NCI-H2227 treated with DMSO at 0.1 percent for 48 hours (cell line): ENCODE measurements at places on chromosomes 4 and X.

GRCh38 chrX:39983715-39984114 lies 114.0 kb downstream of the BCOR start:
- no peak for DNase-seq

DNA sequence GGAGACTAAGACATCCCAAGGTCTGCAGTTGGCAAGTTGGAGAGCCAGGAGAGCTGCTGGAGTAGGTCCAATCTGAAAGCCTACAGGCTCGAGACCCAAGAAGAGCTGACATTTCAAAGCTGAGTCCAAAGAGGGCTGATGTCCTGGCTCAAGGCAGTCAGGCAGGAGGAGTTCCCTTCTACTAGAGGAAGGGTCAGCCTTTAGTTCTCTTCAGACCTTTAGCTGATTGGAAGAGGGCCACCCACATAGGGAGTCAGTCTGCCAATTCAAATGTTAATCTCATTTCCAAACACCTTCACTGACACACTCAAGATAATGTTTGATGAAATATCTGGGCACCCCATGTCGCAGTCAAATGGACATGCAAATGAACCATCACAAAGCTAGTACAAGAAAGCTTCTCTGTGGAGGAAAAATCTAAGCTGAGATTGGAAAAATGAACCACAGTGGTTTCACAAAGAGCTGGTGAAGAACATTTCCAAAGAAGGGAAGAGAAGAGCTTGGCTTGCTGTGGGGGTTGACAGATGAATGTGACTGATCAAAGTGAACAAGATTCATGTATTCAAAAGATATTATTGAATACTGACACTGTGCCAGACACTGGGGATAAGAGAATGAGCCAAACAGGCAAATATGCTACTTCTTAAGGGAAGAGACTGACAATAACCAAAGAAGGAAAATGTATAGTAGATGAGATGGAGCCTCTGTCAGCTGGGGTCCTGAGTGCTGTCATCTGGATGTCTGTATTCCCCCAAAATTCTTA lies 61.2 kb downstream of the STK32B start:
- no peak for DNase-seq

GRCh38 chrX:111850975-111851374 lies 25.0 kb upstream of the TRPC5OS start:
- no peak for DNase-seq

DNA sequence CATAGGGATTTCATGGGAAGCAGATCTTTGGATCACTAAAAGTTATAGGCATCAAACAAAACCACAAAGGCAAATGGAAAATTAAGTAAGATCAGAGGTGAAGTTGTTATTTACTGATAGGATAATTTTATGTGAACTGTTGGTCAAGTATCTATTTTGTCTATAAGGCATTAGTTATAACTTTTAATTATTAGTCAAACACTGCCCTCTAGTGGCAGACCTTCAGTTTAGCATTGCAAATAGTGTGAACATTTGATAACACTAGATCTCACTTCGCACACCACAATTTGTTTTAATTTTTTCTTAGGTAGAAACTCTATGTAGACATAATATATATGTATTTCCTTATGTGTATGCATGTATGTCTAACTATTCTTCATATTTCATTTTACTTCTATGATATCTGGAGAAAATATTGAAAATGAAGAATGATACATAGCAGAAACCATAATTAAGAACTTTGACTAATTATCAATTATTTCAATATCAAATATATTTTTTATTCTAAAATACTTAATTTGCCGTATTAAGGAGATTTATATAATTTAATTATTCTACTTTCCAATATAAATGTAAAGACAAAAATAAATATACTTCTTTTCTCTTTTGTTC lies 214.5 kb upstream of the TACR3 start:
- peak; percentile 13 for DNase-seq

DNA sequence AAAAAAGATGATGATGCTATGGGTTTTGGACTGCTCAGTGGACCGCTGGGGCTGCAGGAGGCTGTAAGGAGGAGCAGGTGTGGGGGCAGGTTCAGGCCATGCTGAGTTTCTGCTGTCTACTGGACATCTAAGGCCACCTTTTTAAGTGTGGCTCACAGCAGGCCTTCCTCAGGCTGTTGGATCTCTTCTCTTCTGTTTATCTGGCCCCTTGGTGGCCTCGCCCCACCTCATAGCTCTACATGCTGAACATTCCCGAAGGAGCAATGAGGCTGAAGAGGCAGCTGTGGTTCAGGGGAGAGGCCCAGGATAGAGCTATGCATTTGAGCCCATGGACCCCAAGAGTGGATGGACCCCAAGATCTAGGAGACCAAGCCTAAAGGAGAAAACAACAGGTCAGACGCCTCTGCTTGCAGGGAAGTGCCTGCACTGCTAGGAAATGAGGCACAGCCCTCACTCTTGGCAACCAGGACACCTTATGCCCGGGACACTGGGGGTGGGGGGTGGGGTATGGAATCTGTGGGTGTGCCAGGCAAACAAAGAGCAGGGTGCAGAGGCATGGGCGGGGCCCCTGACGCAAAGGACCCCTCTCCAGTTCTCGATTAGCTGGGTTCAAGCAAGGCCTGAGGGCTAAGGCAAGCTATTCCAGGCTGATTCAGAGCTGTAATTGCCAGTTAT lies 168.9 kb downstream of the BCOR start:
- DNase-seq = no peak

- no peak for DNase-seq
Measured at GRCh38 chr4:106312377-106312776, 3.6 kb downstream of the TBCK start.

GRCh38 chr4:181835348-181835747 lies 407.9 kb upstream of the TENM3 start:
- no peak for DNase-seq

DNA sequence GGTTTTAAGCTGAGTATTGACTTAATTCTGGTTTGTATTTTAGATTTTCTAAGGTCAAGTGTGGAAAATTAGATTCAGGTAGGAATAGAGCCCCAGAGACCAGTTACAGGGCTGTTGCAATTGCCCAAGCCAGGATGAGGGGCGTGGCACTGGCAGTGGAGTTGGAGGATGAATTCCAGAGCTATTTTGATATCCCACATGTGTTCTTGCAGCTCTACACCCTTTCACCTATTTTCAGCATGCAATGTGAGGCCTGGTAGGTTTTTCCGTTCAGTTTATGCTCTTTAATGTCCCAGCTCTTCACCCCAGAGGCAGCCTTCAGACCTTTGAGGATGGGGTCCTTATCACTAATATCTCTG lies 17.9 kb upstream of the OGT start:
- DNase-seq = no peak

GRCh38 chr4:148790691-148791090 lies 348.5 kb upstream of the NR3C2 start:
- DNase-seq = no peak

DNA sequence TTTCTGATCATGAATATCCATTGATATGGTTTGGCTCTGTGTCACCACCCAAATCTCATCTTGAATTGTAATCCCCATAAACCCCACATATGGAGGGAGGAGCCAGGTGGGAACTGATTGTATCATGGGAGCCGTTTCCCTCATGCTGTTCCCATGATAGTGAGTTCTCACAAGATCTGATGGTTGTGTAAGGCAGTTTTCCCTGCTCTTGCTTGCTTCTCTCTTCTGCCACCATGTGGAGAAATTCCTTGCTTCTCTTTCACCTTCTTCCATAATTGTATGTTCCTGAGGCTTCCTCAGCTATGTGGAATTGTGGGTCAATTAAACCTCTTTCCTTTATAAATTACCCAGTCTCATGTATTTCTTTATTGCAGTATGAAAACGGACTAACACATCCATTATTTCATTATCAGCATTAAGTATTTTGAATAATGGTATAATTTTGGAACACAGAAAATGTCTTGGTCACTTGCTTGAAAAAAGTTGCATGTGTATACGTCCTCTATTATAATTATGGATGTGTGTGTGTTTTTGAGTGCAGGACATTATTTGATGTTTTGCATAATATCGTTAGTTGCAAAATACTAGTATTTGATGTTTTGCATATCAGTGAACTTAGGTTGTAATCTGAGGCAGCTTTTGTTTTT lies 334.6 kb downstream of the PCDH10 start:
- no peak for DNase-seq

- DNase-seq = no peak
Measured at GRCh38 chr4:182808673-182809416, 108.3 kb downstream of the DCTD start.

DNA sequence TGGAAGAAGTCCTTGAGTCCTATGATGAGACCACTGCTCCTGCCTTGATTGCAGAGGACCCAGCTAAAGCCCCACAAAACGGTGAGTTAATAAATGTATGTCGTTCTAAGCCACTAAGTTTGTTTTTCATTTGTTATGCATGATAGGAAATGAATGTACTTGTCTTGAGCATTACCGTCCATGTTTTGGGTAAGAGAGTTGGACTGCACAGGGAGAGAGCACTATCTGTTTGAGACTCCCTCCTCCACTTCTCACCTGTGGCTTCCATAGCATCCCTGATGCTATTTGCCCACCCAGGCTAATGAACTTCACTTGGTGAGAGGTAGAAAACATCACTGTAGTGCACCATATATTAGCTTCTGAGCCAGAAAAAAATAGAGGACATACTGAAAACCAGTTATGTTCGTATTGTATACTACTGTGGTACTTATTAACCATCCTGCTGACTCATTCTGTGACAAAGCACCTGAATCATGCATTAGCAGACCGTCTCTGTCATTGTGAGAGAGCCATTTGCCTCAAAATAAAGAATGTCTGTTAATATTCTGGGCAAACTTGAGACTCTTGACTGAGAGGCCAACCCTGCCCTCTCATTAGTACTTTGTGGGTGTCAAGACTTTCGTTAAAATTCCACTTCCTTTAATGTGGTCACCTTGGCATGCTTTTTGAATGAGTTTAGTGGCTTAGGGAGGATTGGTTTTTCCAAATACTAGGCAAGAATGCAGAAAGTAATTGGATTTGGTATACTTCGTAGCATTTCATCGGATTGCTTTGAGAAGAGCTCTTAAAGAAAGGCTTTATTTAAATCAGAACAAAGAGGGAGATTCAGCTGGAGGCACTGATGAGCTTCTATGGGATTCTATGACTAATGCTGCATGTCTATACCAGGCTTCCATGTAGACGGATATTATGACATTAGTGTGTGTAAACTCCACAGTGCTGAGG lies 99.3 kb upstream of the GRPR start:
- DNase-seq = no peak

DNA sequence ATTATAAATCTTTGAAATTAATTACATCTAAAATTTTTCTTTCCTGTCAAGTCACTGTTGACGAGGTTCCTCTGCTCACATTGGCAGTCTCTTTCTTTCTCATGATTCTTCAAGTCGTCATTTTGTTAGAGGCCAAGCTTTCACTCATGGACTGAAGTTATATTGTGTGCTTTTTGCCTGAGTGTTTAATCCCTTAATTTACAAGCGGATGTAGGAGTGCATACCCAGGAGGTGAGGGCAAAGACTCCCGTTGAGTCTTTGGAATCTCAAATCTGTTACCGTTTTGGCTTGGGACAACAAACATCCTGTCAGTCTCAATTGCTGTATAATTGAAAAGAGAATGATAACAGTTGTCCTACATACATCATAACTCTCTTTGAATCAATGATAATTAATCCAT lies 345.0 kb downstream of the TRIML1 start:
- no peak for DNase-seq

- DNase-seq = no peak
Measured at GRCh38 chrX:41561045-41561444, 113.9 kb downstream of the NYX start.

- DNase-seq = no peak
Measured at GRCh38 chrX:132226169-132226568, 6.9 kb upstream of the RAP2C start.

- no peak for DNase-seq
Measured at GRCh38 chr4:54157606-54158005, 57.6 kb downstream of the GSX2 start.

- DNase-seq = no peak
Measured at GRCh38 chr4:110621839-110622751, 782 bp downstream of the PITX2 start.

DNA sequence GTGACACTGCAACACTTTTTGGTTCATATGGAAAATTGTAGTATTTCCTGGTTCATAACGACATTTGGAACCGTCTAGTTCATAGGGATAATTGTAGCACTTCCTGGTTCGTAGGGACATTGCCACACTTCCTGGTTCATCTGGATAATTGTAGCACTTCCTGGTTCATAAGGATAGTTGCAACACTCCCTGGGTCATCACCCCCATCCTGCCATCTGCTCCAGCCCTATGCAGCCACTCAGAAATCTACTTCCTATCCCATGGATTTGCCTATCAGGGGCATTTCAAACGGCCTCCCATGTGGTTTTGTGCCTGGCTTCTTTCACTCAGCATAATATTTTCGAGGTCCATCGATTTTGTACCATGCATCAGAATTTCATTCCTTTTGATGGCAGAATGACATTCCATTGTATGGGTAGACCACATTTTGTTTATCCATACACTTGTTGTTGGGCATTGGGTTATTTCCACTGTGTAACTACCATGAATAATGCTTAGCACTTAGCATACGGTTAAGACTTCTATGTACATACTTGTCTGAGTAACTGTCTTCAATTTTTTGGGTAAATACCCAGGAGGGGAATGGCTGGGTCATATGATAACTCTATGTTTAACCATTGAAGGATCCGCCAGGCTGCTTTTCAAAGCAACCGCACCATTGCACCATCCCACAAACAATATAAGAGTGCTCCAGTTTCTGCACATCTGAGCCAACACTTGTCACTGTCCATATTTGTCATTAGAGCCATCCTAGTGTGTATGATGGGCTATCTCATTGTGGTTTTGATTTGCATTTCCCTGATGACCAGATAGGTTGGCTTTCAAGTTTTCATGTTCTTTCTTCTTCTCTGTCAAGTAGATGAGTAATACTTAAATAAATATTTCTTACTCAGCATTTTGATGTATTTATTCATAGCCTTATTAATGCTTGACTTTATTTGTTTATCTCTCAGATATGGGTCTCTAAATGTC lies 58.3 kb upstream of the CD99 start:
- no peak for DNase-seq

DNA sequence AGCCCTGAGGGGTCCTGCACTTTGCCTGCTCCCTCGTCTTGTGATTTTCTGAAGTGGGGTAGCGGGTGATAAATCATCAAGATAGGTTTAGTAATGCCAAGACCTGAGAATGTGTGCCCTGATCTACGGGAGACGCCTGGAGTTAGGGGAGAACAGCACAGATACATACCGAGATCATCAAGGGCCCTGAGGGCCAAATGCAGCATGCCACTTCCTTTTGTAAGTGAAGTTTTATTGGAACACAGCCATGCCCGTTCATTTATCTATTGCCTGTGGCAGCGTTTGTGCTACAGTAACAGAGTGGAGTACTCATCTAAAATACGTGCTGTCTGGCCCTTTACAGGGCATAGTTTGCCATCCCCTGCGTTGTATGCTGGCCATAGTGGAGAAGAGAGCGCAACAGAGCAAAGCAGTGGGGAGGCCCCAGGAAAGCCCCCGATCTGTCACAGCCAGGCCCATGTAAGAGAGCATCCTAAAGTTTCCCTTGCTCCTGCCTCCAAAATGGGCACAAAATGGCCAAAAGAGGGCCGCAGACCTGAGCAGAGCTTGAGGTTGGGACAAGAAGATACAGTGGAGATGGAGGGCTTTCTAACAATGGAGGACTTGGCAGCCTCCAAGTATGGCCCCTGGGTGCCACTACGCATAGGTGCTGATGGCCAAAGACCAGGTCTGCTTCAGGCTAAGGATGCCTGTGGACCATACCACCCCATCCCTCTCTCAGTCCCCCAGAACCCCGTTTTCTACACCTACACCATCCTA lies 167.0 kb downstream of the SMIM20 start:
- no peak for DNase-seq
